ENCODE measurements at places on chromosomes 2 and 18.

GRCh38 chr2:68734688-68735525, at the start of gene ARHGAP25:
Gene ARHGAP25 (plus strand): TSS chr2:68734811. CDS start chr2:68735200, 389 bp downstream.
- DNase-seq, result no peak

- no peak for DNase-seq
These were observed 460.8 kb upstream of the HS6ST1 start for GRCh38 chr2:128779301-128780095.

DNA sequence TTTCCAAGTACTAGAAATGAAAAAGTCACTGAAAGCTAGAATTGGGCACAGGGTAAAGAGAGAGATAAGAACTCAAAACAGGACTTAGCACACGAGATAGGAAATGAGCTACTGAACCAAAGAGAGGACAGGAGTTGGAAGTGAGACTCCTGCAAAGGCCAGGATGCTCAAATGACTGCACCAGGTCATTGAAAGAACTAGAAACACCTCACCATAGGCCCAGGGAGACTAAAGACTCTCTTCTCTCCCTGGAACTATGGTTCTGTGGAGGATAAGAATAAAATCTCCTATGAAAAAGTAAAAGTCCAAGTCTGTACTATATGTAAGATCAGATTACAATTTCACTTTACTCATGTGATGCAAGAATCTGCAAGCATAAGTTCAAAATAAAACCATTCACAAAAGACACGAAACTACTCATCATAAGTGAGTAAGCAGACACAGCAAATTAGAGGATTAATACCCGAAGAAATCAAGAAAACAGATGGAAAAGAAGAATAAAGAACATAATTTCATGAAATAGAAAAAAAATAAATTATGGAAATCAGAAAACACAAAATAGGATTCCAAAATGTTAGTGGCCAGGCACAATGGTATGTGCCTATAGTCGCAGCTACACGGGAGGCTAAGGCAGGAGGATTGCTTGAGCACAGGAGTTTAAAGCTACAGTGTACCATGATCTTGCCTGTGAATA, 6.5 kb downstream of the NBAS start:
- DNase-seq, result no peak

GRCh38 chr2:136131961-136132824, 14.2 kb upstream of the CXCR4 start:
- peak; percentile 67 for DNase-seq

DNA sequence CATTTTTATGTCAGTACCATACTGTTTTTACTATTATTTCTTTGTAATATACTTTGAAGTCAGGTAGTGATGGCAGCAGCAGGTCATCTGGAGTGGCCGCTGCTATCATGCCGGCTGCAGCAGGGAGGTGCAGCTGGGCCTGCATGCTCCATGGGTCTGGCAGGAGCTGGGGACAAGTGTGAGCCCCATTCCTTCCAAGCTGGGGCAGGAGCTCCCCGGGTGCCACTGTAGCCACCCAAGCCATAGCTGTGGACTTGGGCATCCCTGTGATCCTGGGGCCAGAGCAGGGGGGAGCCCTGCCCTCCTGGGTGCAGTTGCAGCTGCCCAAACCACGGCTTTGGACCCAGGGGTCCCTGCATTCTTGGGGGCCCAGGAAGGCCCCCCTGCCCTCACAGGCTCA, 59.2 kb downstream of the CSRNP3 start:
- DNase-seq, result no peak

GRCh38 chr2:128813352-128814034, 494.8 kb upstream of the HS6ST1 start:
- DNase-seq, result no peak

- no peak for DNase-seq
These were observed 81.4 kb upstream of the CABLES1 start for GRCh38 chr18:23053776-23054457.

- no peak for DNase-seq
These were observed 17.8 kb downstream of the CTAGE1 start for GRCh38 chr18:22399949-22400348.

DNA sequence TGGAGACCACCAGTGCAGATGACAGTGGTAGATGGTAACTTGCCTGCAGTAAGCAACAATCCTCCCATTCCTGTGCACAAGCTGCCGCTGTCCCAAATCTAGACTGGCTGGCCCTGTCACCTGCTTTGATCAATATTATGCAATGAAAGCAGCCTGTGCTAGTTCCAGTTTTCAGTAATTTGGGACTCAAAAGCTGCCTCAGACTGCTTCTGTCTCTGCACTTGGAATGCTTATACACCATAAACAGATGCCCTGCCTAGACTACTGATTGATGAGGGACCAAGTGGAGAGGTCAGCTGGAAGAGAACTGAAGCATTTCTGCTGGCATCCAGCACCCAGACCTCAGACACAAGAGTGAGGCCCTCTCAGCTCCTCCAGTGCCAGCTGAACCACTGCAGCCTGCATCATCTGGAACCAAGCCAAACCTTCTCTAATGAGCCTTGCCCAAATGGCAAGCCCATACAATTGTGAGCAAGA, 24.9 kb downstream of the CCBE1 start:
- DNase-seq, result no peak

DNA sequence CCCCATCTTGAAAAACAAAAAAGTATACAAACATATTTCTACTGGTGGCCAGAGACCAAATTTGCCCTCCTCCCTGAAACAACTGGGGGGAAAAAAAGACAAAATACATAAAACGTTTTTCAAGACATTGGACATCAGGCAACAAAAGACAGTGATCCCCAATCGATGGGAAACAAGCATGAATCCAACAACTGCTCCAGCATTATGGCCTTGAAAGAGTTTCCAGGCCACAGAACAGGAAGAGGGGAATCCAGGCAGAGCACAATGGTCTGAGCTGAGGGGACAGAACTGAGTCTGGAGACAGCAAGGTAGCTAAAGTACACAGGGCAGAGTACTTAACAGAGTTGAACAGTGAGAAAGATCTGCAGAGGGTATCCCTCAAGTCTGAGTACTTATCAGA, 4.4 kb downstream of the CCDC88A start:
- no peak for DNase-seq

DNA sequence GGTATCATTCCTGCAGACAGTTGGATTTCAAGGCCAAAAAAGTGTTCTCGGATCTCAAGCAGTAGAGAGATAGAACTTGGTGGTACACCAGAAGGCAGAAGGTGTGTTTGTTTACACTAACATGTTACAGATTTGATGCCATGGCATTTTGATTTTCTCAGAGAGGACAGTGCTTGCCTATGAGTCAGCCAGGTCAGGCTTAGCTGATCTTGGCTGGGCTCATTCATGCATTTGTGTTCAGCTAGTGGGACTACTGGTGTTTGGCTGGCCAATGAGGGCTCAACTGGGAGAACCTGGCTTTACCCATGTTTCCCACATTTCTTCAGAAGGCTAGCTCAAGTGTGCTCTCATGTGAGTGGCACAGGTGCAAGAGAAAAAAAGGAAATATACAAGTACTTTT, 162.0 kb downstream of the C1D start:
- DNase-seq, result no peak

DNA sequence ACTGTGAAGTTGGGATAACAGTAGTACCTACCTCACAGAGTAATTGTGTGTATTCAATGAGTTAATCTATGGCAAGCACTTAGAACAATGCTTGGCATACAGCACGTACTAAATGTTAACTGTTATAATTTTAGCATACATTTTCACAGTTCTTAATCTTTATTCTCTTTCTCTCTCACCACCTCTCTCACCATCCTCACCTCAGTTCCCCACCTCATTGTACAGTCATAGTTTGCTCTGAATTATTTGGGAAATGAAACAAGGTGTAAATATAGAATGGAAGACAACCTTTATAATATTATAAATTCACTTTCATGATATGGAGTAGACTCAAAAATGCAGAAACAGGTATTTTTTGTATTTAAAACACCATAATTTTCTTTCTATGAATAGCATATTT, 40.0 kb upstream of the DNAH7 start:
- no peak for DNase-seq

- no peak for DNase-seq
These were observed 13.8 kb upstream of the KCNS3 start for GRCh38 chr2:17864676-17865075.
